Glutamatergic neuron (in vitro differentiated cells): ENCODE measurements at places on chromosomes 11 and 22.

DNA sequence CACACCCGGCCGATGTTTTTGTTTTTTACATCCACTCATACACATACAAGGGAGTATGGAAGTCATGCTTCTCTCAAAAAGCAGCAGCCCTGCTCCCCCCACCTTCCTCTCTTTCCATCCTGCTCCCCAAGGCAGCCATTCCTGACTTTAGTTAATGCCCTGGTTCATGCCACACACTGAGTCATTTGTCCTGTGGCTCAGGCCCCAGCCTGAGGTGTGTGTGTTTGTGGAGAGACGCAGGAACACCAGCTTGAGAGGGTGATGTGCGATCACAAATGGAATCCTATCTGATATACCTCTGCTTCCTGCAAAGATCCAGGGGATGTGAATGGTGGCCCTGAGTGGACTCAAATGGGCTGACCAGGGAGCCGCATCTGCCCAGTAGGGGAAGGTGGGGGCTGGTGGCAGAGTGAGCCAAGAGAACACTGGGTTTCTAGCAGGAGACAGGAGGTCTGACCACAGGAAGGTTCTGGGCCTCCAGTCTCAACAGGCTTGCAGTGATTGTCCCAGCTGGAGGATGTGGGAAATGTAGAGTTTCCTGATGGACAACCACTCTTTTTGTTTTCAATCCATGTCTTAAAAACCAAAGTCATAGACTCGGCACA, 86.7 kb downstream of the OSBP2 start:
- peaks cover 3% of the 10 kb centered on the region for H3K27me3 ChIP-seq
- H3K4me1 ChIP-seq, result no peaks in the 10 kb centered on the region
- H3K36me3 ChIP-seq, result no peaks in the 10 kb centered on the region
- no peak overlapping the region for H3K27ac ChIP-seq
- H3K4me3 ChIP-seq, result no peak overlapping the region
- no peak for DNase-seq

GRCh38 chr22:44723801-44724200, 21.8 kb downstream of the PRR5 start:
- no peaks in the 10 kb centered on the region for H3K36me3 ChIP-seq
- H3K4me3 ChIP-seq, result no peak overlapping the region
- no peak for DNase-seq
- H3K27me3 ChIP-seq, result peaks cover 2% of the 10 kb centered on the region
- H3K4me1 ChIP-seq, result peaks cover 7% of the 10 kb centered on the region

GRCh38 chr22:22214819-22215329, 29.7 kb upstream of the VPREB1 start:
- H3K27ac ChIP-seq, result no peak overlapping the region
- no peak for DNase-seq
- H3K36me3 ChIP-seq, result no peaks in the 10 kb centered on the region
- H3K27me3 ChIP-seq, result peaks cover 20% of the 10 kb centered on the region

- DNase-seq, result peak; percentile 63
- H3K27ac ChIP-seq, result no peak overlapping the region
- no peak overlapping the region for H3K4me3 ChIP-seq
- H3K4me1 ChIP-seq, result peaks cover 40% of the 10 kb centered on the region
Measured at GRCh38 chr11:64713016-64713707, 9.8 kb downstream of the NRXN2 start.

DNA sequence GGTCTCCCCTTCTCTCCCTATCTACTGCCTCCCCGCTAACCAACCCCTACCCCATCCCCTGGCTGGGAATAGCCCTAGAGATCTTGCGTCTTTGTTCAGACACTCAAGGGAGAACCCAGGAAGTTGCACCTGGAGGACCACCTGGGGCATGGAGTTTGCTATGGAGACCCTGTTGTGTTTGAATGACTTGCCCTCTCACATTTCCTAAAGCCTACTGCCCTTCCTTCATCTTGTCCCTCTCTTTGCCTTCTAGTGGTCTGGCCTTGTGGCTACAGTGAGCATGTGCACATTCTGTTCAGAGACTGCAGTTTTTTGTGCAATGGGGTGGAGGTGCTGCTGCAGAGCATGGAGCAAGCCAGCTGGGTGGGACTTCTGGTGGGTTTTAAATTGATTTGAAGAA, 42.5 kb downstream of the ZNRF3 start:
- no peak overlapping the region for H3K27ac ChIP-seq
- no peak for DNase-seq
- H3K4me3 ChIP-seq, result no peak overlapping the region
- peaks cover 46% of the 10 kb centered on the region for H3K4me1 ChIP-seq
- no peaks in the 10 kb centered on the region for H3K36me3 ChIP-seq

- peaks cover 15% of the 10 kb centered on the region for H3K27me3 ChIP-seq
- H3K27ac ChIP-seq, result peak overlapping the region; percentile 72
- H3K4me3 ChIP-seq, result no peak overlapping the region
- H3K4me1 ChIP-seq, result peaks cover 30% of the 10 kb centered on the region
- no peaks in the 10 kb centered on the region for H3K36me3 ChIP-seq
Measured at GRCh38 chr11:2865922-2866577, 19.5 kb downstream of the CDKN1C start.

- no peaks in the 10 kb centered on the region for H3K36me3 ChIP-seq
- H3K4me1 ChIP-seq, result peaks cover 7% of the 10 kb centered on the region
- no peak for DNase-seq
- H3K27me3 ChIP-seq, result peaks cover 2% of the 10 kb centered on the region
- no peak overlapping the region for H3K4me3 ChIP-seq
Measured at GRCh38 chr11:86673872-86674750, 1.7 kb upstream of the ME3 start.
